ENCODE measurements at places on chromosomes 5 and 9. TPM values are rescaled to one million over a fixed set of nuclear protein-coding genes. Genes with fewer than 3 reads are reported as not detected.

DNA sequence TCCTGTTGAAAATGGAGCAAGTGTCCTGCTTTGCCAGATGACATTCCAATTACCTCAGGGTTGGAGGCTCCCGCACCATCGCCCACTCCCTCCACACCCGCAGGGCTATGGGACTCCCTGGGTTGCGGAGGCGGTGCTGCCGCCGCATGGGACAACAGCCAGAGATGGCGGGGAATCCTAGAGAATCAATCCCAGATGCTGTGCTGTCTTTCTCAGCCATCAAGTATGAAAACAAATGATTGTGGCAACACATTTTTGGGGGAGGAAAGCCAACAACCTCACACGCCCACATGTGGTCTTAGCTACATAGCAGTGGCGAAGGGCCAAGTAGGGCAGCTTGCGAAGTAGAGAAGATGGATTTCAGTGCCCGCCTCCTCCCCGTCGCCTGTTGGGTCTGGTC lies 46.7 kb downstream of the IL31RA start:
- DNase-seq = no peak

DNA sequence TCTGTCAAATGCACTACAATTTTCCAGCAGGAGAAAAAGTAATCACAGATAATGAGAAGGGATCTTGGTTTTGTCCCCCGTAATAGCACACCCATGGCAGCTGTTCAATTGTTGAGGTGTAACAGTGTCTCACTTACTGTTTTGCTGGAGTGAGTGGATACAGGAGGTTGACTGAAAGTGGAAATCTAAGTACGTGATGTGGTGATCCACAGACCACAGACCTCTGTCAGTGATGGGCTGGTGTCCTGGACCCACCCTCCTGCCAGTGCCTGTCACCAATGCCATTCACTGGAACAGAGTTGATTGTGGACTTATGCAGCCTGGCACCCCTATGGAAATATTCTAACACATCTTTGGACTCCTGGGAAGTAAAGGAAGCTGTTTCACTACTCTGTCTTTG lies 261.7 kb downstream of the TRPM3 start:
- no peak for DNase-seq

DNA sequence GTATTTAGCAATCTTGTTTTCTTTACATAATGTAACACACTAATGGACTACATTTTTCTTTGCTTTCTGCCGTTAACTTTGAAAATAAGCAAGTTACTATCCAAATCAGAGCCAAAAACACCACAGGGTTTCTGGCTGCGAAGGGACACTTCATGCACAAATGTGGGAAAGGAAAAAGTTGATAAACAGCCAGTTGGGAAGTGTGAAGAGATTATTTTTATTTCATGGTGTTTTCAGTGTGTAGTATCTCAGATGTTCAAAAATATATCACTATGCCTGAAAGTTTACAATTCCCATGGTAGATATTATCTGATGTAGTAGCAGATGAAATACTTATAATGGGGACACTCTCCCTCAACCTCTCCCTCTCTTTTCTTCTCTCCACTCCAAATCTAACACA lies 135.3 kb downstream of the CETN3 start:
- DNase-seq = no peak

DNA sequence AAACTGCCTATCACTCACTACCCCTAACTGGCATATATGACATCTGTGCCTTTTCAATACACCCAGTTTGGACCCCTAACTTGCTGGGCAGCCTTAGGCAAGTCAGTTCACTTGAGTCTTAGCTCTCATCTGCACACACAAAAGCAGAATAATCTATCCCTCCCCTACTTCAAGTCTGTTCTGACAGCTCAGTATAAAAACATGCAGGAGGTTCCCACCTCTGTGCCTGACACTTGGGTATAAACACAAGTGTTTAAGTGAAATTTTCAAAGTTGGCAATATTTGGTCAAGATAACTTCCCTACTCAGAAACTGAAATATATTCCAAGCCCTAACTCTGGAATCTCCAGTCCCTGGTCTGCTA lies 12.6 kb downstream of the HNRNPH1 start:
- no peak for DNase-seq

DNA sequence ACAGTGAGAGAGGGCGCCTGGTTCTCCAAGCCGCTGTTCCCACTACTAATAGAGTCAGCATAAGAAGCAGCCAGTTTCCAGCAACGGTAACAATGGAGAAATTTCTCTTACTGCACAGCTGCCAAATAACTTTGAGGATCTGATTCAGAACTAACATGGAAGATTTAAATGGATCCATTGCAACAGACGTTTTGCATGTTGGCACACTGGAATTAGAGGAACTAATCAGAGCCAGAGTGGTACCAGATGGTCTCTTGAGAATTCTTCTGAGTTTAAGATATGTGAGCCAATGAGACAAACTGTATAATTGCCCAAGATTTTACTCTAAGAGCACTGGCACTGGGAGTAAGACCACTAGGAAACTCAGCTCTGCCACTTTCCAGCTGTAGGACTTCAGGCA lies 186.5 kb downstream of the EFNA5 start:
- DNase-seq = no peak

DNA sequence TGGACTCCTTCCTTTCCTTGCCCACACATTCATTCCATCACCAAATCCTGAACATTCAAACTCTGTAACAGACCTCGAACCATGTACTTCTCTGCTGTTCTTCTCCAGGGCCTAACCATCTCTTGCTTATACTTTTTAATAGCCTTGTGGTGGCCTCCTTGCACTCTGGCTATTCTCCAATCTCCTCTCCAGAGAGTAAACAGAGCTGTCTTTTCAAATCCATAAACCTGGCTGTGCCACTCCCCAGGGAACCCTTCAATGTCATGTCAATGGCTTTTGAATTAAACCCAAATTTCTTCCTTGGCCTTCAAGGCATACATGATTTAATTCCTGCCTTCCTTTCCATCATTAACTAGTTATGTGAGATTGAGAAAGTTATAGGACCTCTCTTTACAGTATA lies 277.6 kb upstream of the EFNA5 start:
- DNase-seq = no peak

- no peak for DNase-seq
Measured at GRCh38 chr9:126431077-126431742, 104.6 kb downstream of the MVB12B start.

The PRUNE2 gene
- 9.0 TPM for polyA plus RNA-seq

DNA sequence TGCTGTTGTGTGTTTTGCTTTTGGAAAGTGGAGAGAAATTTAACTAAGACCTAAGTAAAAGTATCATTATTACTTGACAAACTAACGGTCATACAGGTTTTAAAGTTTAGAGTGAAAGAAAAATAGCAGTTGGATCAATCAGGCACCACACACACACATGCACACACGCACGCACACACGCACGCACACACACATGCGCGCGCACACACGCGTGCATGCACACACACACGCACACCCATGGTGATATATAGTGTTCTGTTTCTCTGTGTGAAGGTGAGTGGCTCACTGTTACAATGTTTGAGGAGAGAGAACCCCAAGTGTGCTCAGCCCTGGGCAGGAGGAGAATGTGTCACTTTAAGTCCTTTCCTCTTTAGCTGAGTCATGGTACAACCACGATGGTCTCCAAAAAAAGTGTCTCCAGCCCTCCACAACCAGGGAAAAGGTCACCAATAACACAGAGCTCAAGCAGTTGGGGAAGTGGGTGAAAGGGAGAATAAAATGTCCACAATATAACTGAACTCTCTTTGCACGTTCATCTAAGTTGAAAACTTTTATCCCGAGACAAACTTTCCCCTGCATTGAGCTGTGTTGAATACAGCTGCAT lies 3.2 kb downstream of the ZNF366 start:
- DNase-seq = no peak

GRCh38 chr5:107418902-107419301 lies 251.8 kb downstream of the EFNA5 start:
- DNase-seq = no peak

GRCh38 chr5:2222246-2222992 lies 339.7 kb upstream of the IRX4 start:
- DNase-seq = no peak

DNA sequence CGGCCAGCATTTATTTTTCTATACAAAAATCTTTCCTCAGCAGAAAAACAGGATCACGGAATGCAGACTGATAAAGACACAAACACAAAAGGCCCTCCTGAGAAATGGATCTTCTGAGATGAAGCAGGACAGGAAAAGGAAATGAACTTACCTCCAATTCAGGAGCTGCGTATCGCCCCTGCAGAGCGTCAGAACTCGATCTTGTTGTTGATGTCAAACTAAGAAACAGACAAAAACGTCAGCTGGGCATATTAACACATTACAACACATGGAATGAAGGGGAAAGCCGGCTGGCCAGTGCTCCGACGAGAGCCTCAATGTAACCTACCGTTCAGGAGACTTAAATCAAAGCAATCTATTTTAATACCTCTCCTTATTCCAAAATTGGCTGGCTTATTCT lies 105.1 kb downstream of the SERINC5 start:
- no peak for DNase-seq

- DNase-seq = no peak
Measured at GRCh38 chr5:168883281-168883741, 304.1 kb upstream of the PANK3 start.

The GABRA6 gene
- polyA plus RNA-seq = 0.19 TPM

DNA sequence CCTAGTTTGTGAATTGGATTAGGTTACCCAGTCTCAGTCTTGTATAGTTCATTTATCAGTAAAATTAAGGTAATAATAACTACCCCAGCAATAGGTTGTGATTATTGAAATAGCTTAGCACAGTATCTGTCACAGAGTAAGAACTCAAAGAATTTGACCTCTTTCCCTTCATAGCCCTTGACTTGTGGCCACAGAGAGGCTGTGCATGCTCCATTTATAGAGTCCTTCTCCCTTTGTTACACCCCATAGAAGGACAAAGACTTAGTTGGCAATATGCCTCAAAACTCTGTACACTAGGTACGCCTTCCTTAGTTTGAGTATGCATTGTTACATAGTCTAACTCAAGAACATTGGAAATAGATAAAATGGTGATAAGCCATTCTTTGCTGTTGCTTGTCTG lies 257.2 kb downstream of the KCTD16 start:
- DNase-seq = no peak

The TMEM174 gene
- 21.9 TPM for polyA plus RNA-seq

GRCh38 chr5:56700711-56701110 lies 114.6 kb upstream of the MAP3K1 start:
- DNase-seq = no peak

DNA sequence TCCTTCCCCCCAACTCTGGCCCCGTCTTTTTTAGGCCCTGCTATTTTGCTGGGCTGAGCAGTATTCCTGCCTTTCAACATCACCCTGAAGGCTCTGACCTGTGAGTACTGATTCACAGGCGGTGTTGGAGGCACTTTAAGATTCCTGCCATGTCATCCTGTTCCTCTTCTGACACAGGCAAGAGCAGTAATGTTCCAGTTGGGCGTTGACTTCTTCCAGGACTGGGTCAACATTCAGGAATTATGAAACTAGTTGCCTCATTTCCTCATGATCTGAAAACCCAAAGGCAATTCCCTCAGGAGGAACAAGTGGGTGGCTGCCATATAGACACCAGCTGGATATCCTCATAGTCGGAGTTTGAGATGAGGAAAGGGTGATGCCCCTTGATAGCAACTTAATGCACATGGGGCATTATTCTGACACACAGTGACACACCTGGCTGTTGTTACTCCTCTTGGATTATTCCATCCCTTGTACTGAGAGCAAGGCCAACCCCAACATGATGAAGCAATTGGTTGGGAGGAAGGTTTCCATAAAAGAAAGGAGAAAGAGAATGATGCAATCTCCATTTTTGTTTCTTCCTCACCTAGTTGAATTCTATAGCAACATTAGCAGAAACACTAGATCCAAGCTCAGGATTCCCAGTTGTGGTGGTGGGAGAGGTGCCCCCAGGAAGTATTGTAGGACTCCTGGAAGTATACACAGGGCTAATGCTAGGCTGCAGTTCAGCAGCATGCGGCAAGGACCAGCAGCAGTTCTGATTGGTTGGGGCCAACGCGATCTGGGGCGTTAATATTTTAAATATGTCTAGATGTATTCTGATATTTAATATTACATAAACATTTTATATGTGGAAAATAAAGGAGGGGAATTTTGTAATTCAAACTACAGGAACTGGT lies 19.6 kb upstream of the GLRX start:
- DNase-seq = no peak

DNA sequence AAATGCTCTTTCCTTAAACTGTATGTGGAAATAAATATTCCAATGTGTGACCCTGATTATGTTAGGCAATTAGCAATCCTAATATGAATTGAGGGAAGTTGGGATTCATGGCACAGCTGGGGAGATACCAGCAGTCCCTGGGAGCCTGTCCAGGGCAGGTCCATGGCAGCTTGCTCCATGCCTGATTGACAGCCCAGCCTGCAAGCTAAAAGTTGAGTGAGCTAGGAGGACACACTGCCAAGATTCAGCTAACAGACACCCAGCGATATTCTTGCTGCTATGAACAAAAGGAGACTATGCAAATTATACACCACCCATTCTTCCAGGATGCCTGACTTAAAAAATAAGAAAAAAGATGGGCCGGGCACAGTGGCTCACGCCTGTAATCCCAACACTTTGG lies 6.2 kb downstream of the TGFBI start:
- no peak for DNase-seq

GRCh38 chr5:121218086-121218485 lies 633.6 kb upstream of the FTMT start:
- no peak for DNase-seq

- no peak for DNase-seq
Measured at GRCh38 chr5:146890731-146891440, 12.3 kb upstream of the PPP2R2B start.

DNA sequence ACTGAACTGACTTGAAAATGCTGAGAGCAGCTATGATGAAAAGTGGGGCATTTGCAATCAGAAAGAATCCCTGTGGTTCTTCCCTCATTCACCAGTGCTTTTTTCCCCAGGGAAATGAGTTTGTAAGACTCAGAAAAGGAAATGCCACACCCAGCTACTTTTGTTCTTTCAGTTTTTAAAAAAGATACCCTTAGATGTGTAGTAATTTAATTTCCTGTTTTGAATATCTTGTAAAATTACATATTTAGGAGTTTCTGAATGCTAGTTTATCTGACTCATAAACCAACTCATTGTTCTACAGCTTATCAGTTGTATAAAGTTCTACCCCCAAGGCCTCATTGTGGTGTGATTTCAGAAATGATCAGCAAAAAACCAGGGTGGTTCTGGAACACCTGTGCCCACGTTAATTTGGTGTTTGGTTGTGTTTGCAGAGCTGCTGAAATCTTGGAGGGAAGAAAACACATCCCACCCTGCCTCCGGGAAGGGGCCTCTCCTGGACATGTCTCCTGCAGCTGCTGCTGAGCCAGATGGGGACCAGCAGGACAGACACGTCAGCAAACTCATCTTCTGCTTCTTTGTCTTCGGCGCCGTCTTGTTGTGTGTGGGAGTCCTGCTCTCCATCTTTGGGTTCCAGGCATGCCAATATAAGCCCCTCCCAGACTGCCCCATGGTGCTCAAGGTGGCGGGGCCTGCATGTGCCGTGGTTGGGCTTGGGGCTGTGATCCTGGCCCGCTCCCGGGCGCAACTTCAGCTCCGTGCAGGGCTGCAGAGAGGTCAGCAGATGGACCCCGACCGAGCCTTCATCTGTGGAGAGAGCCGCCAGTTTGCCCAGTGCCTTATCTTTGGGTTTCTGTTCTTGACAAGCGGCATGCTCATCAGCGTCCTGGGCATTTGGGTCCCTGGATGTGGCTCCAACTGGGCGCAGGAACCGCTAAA lies 2.8 kb downstream of the TMEM171 start:
- no peak for DNase-seq

The CTSV gene
- polyA plus RNA-seq = 35.2 TPM

The SHISAL2B gene
- polyA plus RNA-seq = not detected
